Bone marrow (tissue), 2 donors: ENCODE measurements at places on chromosomes 12 and 14.
A peak's percentile ranks its signal among the peaks of the same experiment; 100 is the strongest.

GRCh38 chr14:101774006-101774795 lies 12.7 kb downstream of the PPP2R5C start:
- DNase-seq, result no peak

- DNase-seq, result no peak
These were observed 525.8 kb downstream of the FSCB start for GRCh38 chr14:43981135-43981768.

DNA sequence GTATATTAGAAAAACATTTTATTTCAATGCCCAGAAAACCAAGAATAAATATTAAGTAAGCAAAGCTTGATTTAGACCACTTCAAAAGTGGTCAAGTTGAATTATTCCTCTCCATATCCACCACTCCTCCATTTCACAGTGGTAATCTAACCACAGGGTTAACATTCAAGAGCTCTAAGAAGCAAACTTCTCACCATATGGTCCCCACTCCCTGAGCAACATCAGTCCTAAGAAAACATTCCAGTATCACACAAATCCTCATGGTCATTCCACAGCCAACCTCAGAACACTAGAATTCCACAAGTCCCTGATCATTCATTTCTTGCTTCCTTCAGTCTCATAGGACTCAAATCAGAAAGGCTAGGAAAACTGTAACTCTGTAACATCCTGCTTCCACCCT lies 47.9 kb downstream of the ST8SIA1 start:
- no peak for DNase-seq

GRCh38 chr12:115606040-115606439 lies 671.5 kb downstream of the MED13L start:
- no peak for DNase-seq

DNA sequence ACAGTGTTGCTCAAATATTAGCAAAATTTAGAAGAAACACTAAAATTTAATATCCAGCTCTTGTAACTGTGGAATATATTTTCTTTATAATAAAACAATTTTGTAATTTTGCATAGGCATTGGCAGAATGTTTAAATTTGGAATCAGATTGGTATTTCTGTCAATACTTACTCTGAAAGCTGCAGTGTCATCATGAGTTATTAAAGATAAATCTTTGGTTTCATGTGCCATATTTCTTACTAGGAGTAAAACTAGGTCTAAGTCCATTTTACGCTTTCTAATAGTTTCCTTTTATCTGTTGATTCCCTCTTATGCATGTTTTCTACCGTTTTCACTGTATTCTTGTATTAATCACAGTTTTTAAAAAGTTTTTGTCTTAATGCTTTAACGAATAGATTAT lies 49.7 kb downstream of the CCDC91 start:
- no peak for DNase-seq

GRCh38 chr14:65849091-65849490 lies 436.6 kb downstream of the FUT8 start:
- no peak for DNase-seq

DNA sequence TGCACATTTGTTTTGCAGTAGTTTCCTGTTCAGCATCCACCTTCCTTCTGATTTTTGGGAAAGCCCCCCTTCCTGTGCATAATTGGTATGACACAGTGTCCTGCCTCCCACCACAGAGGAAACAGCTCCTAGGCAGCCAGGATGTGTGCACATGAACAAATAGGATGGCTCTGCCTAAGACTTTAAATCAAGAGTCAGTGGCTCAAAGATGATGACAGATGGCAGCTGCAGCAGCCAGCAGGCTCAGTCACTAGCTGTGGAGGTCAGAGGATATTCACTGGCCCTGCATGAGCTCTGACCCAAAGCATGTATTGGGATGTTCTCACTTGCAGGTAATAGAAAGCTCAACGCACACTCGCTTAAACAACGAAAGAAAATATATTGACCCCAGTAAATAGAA lies 90.3 kb downstream of the KCNK10 start:
- DNase-seq, result no peak

GRCh38 chr14:38710196-38710595 lies 392.8 kb downstream of the SEC23A start:
- DNase-seq, result no peak

DNA sequence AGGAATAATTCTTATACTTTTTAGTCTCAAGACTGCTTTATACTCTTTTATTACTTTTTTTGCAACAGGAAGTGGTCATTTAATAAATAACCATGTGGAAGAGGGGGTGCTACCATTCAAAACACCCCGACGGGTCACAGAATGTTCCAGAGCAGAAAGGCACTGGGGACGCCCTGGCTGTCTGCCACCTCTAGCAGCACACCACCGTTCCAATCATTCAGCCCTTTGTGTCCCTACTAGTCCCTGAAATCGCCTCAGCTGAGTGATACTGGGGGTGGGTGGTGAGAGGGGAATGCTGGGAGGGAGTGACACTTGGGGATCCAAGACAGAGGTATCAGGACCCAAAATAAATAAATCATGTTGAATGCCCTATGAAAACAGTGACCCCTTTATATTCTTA lies 52.4 kb downstream of the MON2 start:
- DNase-seq, result no peak

DNA sequence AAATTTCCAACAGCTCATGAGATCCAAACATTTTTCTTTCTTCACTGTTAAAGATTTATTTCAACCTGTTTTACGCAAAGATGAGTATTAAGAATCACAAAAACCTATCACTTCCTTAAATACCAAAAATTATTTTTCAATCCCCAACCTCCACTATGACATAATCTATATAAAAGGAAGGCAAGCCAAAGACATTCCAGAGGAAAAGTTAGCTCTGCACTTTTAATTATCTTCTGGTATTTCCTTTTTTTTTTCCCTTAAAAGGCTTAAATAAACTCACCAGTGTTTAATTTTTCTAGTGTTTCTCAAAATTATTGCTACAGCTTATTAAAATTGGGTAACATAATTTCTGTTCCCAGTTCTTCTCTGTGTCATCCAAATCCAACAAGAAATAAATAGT lies 75.9 kb downstream of the BMP4 start:
- DNase-seq, result no peak

DNA sequence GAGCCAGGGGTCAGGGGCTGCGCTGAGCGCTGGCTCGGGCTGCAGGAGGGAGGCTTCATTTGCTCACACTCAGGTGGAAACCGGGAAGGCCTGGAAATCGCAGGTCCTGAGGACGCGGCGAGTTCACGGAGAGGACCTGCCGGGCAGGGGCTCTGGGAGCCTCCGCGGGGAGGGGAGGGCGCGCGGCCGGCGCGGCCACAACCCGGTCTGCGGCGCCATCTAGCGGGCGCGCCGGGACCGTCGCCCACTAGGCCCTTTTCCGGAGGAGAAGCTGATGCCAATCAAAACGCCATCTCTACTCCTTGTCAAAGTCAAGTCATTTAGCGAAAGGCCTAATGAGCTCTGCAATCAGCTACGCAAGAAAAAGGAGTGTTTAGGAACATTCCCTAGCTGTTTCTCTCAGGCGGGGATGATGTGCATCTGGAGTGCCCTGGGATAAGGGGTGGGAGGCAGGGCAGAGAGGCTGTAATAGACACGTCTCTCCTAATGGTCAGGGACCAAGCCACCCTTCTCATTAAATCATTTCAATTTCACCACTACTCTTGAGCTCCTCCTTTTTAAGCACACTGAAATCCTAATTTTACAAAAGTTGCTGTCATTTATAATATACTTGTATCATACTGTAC lies 885.8 kb upstream of the TMEM132C start:
- DNase-seq, result no peak

- DNase-seq, result no peak
These were observed 39.1 kb upstream of the FRS2 start for GRCh38 chr12:69430942-69431590.

DNA sequence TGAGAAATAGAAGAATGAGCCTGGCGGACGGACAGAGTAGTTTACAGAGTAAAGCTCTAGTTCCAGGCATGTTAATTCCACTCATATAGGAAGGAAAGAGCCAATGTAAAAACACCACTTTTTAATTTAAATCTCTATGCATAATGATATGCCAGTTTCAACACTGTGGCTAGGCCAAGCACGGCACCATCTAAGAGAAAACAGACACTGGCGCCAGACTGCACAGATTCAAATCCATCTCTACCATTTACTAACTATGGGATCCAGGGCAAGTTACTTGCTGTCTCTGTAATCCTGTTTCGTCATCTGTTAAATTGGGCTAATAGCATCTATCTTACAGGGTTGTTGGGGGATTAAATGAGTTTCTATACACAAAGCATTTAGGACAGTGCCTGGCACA lies 27.5 kb downstream of the RMST start:
- no peak for DNase-seq

DNA sequence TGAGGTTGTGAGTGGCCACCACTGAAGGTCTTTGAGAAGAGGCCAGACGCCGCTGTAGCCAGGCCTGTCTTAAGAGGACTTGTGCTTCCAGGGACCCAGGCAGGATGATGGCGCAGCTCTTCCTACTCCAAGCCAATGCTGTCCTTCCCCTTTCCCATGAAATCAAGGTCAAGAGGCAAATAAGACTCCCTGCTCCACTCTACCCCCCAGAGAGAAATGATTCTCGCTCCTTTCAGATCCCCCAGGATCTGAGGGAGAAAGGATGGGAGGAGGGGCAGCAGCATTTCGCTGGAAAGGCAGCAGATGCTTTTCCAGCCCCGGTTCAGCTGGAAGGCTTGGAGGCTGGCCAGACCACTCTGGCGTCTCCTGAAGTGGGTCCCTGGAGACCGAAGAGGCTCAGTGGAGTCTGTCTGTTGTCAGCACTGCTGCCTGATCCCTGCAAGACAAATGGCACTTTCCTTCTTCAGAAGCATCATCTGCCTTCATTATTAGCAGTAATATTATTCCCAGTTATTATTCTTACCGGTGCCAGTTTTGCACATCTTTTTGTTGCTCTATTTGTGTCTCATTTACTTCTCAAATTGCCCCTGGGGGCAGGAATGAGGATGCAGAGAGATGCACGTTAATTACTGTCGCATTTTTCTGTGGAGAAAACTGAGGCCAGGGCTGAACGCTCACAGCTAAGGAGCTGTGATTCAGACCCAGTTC lies 51.4 kb downstream of the C14orf132 start:
- DNase-seq, result no peak

- DNase-seq, result no peak
These were observed 25.8 kb upstream of the CTDSP2 start for GRCh38 chr12:57872362-57872761.

GRCh38 chr12:103391103-103391502 lies 104.7 kb downstream of the C12orf42 start:
- no peak for DNase-seq

DNA sequence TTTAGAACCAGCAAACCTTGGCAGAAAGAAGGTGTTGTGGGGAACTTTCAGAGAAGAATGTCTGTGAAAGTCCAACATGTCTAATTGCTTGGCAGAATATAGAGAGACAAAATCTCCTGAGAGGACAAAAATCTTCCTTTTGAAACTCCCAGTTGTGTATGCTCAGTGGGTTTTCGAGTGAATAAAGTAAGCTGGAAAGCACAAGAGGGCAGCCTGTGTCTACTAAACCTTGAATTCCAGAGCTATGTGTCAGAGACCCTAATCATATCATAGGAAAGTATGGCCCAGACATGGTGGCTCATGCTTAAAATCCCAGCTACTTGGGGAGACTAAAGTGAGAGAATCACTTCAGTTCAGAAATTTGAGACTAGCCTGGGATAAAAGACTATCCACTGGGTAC lies 661.2 kb downstream of the SLC16A7 start:
- no peak for DNase-seq

- no peak for DNase-seq
These were observed 224.5 kb upstream of the PELI2 start for GRCh38 chr14:55893705-55894104.

DNA sequence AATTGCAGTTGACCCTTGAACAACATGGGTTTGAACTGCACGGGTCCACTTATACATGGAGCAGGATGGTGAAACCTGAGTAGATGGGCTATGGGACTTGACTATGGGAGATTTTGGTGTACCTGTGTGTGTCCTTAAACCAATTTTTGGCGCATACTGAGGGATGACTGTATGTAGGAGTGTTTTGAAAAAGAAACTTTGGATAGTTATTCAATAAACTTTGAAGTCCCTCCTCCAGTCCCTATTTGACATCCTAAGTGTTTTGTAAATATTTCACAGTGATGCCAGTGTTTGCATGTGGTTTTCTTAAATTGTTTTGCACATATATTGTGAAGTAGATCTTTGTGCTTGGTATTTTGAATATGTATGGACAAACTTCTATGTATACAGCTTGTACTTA lies 12.4 kb downstream of the KTN1 start:
- no peak for DNase-seq

GRCh38 chr14:97994020-97994531 lies 1196.9 kb downstream of the VRK1 start:
- DNase-seq, result no peak

DNA sequence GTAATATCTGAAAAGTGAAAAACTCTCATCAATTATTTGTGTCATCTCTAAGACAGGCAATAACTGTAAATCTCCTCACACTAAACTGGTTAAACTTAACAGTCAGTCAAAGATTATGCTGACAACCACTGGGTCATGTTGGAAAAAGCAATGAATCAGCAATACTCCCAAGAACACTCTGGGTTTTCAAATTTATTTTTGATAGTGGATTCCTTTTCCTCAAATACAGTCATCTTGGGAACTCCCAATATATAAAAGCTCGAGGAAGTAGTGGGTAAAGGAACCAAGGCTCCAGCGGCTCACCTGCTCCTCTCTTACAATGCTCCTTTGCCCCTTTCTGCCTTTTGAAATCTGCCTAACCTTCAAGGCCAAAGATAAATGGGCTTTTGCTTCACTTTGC lies 70.0 kb downstream of the ARMH4 start:
- DNase-seq, result no peak

DNA sequence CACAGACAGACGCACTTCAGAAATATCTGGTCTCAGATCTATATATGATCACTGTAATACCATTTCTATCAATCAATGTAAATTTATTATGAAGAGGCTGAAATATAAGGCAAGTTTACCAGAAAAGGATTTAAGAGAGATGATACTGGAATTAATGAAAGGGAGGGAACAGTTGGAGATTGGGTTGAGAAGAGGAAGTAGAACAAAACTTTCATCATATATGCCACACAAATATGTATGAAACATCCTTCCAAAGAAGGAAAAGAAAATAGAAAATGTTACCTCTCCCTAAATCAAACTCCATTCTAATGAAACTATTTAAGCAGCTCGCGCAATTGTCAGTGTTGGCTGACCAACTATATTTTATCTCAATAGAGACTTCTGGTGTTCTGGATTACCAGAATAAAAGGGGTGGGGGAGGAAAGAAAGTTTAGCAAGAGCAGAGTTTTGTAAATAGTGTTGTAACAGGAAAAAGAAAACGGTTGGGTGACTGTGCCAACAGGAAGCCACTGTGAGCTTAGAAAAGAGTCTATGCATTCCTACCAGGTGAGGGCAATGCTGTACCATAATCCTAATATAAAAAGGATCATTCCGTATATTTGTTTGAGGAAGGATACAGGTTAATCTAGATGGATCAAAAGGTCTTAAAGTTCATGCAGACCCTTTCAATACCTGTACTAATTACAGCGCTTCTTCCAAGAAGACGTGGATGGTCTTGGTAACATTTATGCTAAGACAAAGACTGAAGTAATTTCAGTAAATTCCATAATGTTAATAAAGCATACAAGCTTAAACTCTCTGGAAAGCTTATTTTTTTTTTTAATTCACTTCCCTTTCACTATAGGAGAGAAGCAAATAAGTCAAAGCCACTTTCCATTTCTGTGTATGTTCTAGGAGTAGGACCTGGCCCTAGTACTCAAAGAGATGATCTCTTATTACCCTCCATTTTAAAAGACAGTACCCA lies 14.5 kb upstream of the LLPH start:
- peak; percentile 90 for DNase-seq

GRCh38 chr14:29233188-29233587 lies 466.6 kb downstream of the FOXG1 start:
- no peak for DNase-seq

GRCh38 chr14:69955855-69956845 lies 76.9 kb downstream of the SMOC1 start:
- no peak for DNase-seq

- DNase-seq, result no peak
These were observed 4.7 kb upstream of the TC2N start for GRCh38 chr14:91872011-91872501.
